Left colon (tissue), 2 donors: ENCODE measurements at places on chromosomes 1 and 21.

GRCh38 chr1:64092851-64093371 is 110.5 kb upstream of the UBE2U start:
- DNase-seq, result no peak

DNA sequence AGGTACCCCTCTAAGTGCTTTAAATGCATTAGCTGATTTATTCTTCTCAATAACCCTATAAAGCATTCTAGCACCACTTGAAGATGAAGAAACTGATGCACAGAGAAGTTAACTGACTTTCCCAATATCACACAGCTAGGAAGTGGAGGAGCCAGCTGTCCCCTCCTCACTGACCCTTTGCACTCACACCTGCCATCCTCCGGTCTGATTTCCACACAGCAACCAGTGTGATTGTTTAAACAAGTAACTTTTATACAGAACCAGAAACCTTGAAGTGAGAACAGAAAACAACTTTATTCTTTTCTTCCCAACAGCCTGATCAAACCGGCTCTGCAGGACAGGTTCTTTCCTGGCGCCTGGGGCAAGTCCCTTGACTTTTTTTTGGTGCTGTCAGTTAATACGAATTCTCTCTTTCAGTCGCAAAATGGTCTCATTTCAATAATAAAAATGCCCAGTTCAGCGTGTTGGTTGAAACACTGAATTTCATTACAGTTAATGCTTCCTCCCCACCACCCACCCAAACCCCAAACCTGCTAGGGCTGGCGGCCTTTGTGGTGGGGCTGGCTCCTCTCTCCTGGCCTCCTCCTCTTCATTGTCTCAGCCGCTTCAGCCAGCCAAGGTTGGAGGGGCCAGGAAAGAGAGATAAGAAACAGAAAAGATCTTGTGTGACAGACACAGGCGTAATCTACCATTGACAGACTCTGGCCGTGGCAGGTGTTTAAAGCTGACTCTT is 26.4 kb upstream of the EEIG2 start:
- peak; percentile 44 for DNase-seq

DNA sequence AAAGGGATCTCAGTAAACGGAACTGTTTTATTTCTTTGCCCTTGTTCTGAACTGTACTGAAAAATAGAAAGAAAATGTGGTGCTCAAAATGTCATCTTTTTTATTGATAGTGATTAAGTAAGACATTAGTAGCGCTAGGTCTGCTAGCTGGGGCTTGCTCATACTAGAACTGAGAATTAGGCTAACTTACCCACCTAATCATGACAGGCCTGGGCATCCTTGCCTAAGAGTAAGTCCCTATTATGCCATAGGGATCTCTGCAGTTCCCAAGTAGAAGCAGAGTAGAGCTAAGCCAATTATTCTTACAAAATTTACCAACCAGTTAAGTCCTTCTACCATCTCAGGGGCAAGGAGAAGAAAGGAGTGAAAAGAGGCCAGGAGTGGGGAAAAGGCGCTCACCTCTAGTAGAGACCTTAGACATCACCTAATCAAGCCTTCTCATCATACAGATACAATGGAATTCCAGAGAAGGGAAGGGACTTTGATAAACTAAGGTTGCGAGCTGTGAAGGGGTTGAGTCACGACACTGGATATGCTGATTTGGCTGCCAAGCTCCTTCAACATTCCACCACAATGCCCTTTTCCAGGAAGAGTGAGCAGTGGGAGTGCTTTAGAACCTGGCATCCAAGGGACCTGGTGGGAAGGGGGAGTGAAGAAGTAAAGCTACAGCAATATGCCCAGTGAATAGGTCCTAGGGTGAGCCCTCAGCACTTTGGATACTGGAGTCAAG is 27.7 kb upstream of the RPTN start:
- no peak for DNase-seq

DNA sequence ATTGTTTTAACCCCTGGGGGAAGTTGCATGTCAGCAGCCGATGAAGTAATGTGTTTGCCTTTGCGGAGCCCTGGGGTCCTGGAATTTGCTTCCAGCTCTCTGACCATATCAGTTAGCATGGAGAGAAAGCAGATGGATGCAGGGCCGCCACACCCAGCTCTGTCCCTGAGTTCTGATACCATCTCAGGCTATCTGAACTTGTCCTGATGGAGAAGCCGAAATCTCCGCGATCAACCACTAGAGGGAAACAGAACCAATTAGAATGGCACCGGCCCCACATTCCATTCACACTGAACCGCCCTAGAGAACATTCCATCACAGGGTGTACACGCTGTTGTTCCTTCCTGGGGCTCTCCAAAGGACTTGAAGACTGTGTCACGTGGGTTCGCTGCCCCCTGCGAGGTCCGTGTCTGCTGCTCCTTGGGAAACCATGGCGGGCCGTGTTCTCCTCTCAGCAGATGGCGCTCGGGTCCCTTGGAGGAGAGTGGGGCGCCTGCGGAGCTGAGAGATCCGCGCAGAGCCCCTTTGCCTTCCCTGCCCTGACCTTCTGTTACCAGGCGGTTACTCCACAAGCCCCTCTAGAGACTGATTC is 75.4 kb downstream of the ABCA4 start:
- DNase-seq, result peak; percentile 55

DNA sequence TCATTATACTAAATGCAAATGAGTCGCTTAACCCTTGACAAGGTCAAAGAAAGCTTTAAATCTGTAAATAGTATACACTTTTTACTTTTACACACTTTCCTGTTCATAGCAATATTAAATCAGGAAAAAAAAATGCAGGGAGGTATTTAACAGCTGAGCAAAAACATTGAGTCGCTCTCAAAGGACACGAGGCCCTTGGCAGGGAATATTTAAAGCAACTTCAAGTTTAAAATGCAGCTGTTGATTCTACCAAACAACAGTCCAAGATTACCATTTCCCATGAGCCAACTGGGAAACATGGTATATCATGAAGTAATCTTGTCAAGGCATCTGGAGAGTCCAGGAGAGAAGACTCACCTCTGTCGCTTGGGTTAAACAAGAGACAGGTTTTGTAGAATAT is 62.7 kb downstream of the CAPN2 start:
- no peak for DNase-seq

- no peak for DNase-seq
These were observed 60.3 kb downstream of the XCL2 start for GRCh38 chr1:168483539-168483938.

DNA sequence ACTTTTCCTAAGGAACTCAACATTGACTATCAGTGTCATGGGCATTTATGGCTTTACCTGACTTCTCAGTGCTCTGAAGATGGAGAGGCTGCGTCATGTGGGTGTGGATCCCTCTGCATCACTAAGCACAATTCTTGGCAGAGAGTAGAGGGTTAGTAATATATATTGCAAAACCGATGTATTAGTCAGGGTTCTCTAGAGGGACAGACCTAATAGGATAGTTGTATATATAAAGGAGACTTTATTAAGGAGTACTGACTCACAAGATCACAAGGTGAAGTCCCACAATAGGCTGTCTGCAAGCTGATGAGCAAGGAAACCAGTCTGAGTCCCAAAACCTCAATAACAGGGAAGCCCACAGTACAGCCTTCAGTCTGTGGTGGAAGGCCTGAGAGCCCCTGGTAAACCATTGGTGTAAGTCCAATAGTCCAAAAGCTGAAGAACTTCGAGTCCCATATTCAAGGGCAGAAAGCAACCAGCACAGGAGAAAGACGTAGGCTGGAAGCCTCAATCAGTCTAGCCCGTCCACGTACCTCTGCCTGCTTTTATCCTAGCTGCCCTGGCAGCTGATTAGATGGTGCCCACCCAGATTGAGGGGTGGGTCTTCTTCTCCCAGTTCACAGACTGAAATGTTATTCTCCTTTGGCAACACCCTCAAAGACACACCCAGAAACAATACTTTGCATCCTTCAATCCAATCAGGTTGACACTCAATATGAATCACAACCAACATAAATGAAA is 159.7 kb upstream of the NRIP1 start:
- DNase-seq, result no peak

GRCh38 chr1:180976191-180976590 is 46.5 kb downstream of the STX6 start:
- DNase-seq, result no peak

DNA sequence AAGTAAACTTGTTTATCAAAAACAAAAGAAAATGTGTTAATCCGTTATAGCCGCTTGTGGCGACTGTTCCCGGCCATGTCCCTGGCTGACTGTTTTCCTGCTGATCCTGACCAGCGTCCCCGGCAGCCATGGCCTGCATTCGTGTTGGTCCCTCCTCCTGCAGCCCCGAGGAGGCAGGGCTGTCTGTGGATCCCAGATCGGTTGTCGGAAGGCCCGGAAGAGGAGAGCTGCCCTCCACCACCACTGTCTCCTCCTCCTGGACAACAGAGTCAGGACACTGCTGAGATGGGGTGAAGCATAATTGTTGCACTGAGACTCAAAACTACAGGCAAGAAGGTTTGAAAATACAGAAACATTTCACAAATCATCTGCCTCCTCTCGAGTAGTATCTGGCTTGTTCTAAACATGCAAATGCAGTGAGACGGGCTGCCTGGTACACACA is 3.6 kb upstream of the MXRA8 start:
- peak; percentile 62 for DNase-seq

- DNase-seq, result no peak
These were observed 41.7 kb upstream of the GPR153 start for GRCh38 chr1:6302568-6302967.

- DNase-seq, result no peak
These were observed at the start of gene IL19 for GRCh38 chr1:206770531-206771337. TSS of gene IL19 (plus strand) at chr1:206770773. CDS start at chr1:206836663, 65,890 bp downstream.

DNA sequence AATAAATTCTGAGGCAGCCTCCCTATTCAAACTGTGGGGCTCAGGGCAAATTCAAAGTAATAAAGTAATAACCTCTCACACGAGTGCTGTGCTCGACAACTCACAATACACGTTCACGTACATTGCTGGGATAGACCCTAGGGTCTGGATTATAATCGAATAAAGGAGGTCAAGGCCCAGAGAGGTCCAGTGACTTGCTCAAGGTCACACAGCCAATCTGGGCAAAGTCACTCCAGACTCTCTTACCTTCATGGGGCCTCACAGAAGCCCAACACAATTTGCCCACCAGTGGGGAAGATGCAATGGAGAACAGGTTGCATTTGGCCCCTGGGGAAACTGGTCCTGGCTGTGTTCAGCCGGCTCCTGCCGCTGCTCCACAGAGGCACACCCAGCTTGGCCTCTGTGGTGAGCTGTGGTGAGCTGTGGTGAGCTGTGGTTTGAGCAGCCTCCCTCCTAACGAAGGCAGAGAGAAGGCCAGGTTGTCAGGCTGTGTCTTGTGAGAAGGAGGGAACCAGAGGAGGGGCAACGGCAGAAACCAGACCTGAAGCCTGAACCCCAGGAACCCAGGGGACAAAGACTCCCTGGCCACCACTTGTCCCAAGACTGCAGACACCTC is 35.1 kb downstream of the NUAK2 start:
- no peak for DNase-seq

GRCh38 chr1:52139817-52140540 is 1.9 kb upstream of the ZFYVE9 start:
- DNase-seq, result no peak

- no peak for DNase-seq
These were observed 89.5 kb upstream of the C1orf21 start for GRCh38 chr1:184297244-184297750.

- no peak for DNase-seq
These were observed 34.3 kb upstream of the CCDC27 start for GRCh38 chr1:3717715-3718601.

GRCh38 chr1:68795956-68796355 is 299.1 kb upstream of the DEPDC1 start:
- DNase-seq, result no peak

DNA sequence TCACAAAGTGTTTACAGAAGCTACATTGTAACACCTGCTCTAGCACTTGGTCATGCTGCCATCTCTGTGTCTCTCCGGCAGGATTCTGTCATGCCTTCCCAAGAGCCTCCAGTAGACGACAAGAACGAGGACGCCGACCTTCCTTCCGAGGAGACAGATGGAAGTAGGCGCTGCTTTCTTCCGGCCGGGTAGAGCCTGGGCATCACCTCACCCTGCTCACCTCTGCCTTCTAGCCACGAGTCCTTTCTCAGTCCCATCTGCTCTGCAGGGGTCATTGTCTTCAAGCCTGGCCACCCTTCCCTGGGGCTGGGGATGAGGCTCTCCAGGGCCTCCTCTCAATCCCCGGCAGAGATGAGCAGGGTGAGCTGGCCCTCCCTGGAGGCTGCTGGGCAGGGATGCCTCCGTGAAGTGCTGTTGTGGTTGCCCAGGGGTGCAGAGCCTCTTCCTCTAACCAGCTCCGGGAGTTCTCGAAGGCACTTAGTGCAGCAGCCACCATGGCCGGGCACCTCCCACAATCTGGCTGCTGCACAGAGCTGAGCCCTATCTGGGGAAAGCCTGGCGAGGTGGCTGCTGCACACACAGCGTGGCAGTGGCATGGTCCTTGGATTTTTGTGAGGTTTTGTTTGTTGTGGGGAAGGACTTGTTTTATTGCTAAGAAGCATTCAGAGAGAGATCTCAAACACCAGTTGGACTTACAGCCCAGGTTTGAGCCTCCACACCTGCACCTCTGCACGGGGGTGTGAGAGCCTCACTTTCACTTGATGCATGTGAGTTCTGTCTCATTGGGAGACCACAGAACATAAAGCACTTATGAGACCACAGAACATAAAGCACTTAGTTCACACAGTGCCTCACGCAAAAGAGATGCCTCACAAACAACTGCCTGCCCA is 48.4 kb downstream of the FAAP20 start:
- DNase-seq, result no peak

DNA sequence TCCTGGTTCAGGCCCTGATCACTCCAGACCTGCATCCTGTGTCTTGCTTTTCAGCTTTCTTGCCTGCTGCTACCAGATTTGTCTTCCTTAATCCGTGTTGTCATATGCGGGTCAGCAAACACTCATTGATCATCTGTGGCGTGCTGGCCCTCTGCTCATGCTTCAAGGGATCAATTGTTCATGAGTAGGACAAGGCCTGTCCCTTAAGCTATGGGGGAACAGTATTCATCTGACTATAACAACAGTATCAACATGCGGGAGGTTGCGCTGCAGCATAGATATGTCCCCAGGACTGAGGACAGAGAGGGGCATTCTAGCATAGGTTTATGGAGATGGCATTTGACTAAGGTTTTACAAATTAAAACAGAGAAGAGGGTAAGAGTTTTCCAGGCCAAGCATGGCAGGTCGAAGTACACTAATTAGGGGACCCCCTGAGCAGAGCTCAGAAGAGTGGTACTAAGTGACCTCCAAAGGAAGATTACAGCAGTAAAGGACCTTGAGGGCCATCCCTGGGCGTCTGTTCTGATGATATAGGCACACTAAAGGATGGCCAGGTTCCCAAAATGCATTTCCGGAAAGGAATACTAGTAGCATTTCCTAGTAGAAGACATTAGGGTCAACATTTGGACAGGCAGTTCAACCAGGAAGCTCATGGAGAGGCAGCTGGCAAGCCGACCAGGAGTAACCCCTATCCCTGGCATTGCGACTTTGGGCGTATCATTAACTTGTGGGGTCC is 811 bp upstream of the ZNF672 start:
- peak; percentile 44 for DNase-seq

DNA sequence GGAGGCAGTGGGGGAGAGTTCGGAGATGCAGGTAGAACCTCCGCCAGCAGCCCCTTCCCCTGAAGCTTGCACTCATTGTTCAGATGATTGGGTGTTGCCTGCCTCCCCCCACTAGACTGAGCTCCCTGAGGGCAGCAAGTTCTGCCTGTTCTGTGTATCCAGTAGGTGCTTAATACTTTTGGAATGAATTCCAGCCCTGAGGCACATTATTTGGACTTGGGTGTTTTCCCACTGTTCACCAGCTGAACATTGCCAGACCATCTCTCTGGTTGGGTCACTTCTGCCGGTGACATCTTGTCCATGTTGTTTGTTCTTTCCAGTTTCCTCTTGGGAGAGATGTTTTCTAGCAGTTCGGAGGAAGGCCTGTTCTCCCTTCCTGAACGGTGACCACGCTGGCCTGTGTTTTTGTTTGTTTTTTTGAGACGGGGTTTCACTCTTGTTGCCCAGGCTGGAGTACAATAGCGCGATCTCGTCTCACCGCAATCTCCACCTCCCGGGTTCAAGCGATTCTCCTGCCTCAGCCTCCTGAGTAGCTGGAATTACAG is 48.7 kb downstream of the SPSB1 start:
- DNase-seq, result no peak
